ENCODE measurements at places on chromosomes 7 and 10.

- no peak for DNase-seq
Measured at GRCh38 chr10:48282829-48283228, 8.3 kb upstream of the FRMPD2 start.

GRCh38 chr10:28906415-28906814 lies 229.1 kb downstream of the BAMBI start:
- DNase-seq, result no peak

GRCh38 chr10:73083221-73083620 lies 13.4 kb downstream of the P4HA1 start:
- no peak for DNase-seq

DNA sequence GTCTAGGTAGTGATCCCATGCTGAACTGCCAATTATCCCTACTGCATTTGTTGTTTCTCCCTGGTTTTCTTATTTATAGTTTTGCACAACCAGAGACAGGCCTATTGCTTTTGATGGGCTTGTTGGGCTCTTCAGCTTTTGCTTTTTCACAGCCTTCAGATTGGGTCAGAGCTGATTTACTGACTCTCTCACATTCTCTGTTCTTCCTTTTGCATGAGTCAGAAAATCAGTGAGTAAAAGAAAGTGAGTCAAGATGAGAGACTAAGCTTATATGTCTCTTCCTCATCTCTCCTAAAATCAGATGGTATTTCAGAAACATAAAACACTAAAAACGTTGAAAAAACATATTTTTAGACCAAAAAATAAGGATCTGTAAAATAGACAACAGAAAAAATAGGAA lies 1135.4 kb downstream of the XPNPEP1 start:
- DNase-seq, result no peak

- no peak for DNase-seq
Measured at GRCh38 chr7:74483402-74484336, 30.0 kb downstream of the GTF2IRD1 start.

DNA sequence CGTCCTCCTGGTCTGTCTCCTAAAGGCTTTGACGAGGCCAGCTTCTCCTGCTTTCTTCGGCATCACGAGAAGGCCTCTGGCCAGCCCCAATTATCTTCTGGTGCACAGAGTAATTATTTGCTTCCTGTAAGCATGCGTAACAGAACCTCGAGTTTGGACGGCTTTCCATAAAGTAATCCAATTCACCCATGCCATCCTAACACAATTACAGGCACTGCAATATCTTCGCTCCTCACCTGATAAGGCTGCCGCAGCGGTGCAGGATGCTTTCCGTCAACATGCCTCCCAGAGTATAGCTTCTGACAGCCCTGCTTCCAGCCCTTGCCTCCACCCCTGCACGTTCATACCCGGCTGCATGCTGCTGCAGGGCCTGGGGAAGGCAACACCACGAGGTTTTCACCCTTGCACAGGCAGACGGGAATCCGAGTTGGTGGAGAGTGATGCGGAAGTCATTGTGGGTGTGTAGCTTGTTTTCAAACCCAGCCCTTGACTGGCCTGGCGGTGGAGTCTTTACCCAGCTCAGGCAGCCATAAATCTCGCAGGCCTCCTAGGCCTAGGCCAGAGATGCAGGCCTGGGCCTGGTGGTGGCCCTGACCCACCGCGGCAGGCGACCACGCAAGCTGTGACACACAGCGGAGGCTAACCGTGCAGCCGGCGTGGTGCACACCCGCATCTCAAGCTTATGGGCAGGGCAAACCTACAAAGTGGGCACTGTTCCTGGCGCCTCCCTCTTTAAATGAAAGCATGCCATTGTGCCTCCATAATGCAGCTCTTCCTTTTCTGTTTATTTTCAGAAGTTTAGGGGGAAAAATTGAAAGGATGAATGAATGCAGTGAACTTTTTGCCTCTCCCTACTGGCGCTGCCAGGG lies 12.7 kb downstream of the EBF3 start:
- DNase-seq, result no peak

DNA sequence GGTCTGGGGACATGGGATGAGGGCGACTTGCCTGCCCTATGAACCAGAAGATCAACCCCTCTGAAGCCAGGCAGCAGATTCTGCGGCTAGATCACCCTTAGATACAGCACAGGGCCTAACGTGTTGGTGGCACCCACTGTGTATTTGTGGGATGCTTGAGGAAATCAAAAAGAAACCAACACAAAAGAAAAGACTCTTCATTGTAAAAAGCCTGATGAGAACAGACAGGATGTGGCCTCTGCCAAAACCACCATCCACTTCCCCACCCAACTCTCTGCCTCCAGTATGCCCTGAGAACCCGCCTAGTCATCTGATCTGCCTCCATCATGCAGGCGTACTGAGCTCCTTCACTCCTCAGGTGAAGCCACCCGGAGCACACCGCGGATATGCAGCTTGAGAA lies 97.2 kb upstream of the INSYN2A start:
- DNase-seq, result no peak

- DNase-seq, result no peak
Measured at GRCh38 chr10:74816824-74817498, 9.4 kb upstream of the KAT6B start.

DNA sequence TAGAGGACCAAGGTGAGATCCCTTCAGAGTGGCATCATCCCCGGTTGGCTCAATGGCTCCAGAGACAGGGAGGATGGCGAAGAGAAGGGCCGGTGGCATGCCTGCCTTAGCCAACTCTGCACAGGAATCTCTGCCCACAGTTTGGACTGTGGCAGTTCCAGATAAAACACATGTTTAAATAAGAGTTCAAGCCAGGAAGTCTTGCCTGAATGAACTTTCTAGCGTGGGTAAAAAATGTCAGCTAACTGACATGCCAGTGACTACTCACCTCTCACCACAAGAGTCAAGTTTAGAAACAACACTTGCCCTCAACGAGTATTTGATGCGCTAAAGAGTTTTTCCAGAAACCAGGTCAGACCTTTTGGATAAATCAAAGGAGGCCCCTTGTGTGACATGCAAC lies 3.0 kb downstream of the NOD1 start:
- DNase-seq, result no peak

DNA sequence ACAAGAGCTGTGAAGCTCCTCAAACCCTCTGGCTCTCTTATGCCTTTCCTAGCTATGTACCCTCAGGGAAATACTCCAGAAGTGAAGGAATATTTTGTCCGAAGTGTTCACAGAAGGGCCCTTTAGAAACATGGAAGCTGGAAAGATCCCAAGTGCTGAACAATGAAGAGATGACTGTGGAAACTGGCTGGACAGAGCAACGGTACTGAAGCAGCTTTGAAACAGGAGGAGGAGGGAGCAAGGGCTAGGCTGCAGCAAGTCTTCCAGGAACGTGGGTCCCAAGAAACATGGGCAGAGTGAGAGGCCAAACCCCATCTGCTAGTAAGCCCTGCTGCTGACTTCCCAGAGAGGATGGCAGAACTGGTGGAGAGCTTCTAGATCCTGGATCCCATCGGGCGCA lies 3.0 kb upstream of the PSAP start:
- DNase-seq, result no peak

All from hematopoietic multipotent progenitor cell treated with erythropoietin and hydrocortisone succinate and interleukin-3 and kit ligand, for 17 days (in vitro differentiated cells).